ENCODE measurements at places on chromosomes 16 and 17.

DNA sequence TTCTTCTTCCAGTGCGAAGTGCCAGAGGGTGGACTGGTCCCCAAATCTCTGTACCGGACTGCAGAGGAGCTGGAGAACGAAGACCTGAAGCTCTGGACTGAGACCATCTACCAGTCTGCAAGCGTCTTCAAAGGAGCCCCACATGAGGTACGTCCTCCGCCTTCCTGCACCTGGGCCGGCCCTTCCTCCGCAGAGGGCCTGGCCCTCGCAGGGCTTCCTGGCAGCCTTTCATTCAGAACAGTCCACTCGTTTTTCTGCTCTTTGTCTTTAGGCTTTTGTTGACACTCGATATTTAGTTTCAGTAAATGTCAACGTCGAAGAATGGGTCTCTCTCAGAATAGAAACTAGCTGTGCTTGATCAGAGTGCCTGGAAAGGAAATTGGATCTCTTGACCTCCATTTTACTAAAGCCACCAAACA, 68.6 kb downstream of the SEC14L1 start:
- no peak for DNase-seq

DNA sequence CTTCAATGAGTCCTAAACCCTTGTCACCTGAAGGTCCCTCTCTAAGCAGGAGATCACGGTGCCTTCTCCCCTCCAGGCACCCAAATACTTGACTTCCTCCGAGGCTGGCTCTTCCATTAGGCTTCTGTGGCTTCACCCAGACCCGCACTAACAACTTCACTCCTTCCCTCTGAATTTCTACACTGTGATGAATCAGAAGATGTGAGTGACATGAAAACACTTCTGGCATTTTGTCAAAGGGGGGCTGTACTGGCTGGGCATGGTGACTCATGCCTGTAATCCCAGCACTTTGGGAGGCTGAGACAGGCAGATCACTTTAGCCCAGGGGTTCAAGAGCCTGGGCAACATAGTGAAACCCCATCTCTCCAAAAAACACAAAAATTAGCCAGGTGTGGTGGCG, 72.6 kb upstream of the CNEP1R1 start:
- no peak for DNase-seq

GRCh38 chr16:66129196-66129595, 237.3 kb upstream of the CDH5 start:
- DNase-seq: no peak

- DNase-seq: no peak
Measured at GRCh38 chr16:85670840-85671239, 17.9 kb downstream of the GINS2 start.

- DNase-seq: no peak
Measured at GRCh38 chr16:66274335-66275110, 92.0 kb upstream of the CDH5 start.

- DNase-seq: no peak
Measured at GRCh38 chr16:2082171-2082982, 34.6 kb downstream of the TSC2 start.

DNA sequence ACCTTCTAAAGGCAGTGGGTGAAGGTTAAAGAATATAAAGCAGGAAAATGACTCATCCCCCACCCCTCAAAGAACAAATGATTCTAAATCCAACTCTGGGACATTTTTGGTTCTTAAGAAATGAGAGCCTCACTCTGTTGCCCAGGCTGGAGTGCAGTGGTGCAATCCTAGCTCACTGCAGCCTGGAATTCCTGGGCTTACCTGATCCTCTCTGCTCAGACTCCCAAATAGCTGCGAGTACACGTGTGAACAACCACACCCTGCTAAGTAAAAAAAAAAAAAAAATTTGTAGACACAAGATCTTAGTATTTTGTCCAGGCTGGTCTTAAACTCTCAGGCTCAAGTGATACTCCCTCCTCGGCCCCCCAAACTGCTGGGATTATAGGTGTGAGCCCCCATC, 298.8 kb upstream of the MAF start:
- no peak for DNase-seq

DNA sequence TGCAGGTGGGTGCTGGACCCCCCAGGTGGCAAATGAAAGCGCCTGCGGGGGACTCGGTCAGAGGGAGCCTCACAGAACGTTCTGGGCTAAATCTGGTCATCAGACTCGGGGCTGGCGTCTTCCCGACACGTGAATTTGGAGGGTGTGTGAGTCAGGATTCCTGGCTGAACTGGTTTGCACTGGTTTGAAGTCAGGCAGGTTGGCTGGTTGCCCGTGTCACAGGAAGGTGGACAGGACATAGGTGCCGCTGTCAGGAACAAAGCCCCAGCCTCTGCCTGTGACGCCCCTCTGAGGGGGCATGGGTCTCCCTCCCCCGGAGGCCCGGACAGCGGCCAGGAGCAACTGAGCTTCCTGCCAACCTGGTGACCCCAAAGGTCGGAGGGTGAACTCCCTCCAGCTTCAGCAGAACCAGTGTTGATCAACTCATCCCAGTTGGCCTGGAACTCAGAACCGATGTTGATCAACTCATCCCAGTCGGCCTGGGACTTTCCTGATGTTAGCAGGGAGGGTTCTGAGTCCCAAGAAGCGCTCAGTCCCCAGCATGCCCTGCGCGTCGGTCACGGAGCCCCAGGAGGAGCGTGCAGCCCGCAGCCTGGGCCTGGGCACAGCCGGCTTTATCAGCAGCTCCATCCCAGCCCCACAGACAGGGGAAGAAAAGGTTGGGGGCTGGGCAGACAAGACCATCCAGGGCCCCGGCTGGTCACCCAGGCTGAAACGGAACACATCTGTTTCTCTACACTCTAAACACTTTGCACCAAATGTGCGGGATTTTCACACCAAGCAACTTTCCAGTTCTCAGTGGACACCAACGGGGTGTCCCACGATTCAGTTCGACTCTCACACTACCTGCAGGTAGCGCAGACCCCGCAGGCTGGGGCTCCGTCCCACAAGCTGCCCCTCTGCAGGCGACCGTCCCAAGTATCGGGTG, 14.4 kb upstream of the METRNL start:
- no peak for DNase-seq

Data from CD4-positive, alpha-beta T cell treated with Interleukin-6 for 4 hours (primary cell).